ENCODE measurements at places on chromosomes 2 and 18. TPM values are rescaled to one million over a fixed set of nuclear protein-coding genes. Genes with fewer than 3 reads are reported as not detected.

GRCh38 chr2:237588044-237588696 is 2.4 kb downstream of the RAB17 start:
- H3K4me1 ChIP-seq, result peaks cover 8% of the 10 kb centered on the region
- no peaks in the 10 kb centered on the region for H3K27me3 ChIP-seq
- H3K4me3 ChIP-seq, result no peak overlapping the region
- no peak for DNase-seq

DNA sequence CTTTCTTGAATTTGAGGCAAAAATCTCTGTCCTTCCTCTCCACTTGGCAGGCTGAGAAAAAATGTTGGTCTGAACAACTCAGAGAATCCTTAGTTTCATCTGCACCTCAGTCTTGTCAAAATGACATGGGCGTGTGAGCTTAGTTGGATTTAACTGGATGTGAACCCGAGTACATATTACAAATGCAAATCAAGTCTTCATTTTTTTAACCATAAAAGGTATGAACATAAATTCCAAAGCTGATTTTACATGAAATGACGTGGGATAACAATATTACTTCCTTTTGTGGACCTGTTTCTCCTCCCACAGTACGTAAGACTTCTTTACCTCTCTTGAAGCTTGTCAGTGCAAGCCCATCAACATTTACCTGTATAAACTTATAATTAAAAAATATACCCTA is 32.6 kb upstream of the RND3 start:
- H3K36me3 ChIP-seq, result no peaks in the 10 kb centered on the region
- H3K27me3 ChIP-seq, result no peaks in the 10 kb centered on the region
- H3K27ac ChIP-seq, result no peak overlapping the region
- no peak for DNase-seq
- no peak overlapping the region for H3K4me3 ChIP-seq

DNA sequence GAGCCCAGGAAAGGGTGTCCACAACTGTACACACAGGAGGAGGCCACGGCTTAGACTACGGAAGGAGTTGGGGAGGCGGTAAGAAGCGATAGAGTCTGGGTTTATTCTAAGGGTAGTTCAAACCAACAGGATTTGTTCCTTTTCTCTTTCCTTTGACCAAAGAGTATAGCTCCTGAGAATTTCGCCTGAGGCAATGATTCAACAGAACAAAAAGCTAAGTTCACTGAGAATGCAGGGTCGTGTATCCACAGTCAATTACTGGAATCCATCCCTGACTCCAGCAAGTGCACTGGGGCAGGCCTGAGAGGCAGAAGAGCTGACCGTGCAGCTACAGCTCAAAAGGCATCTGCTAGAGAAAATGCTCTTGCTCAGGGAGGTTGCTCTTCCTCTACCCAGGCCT is 140.9 kb downstream of the TFCP2L1 start:
- H3K36me3 ChIP-seq, result no peaks in the 10 kb centered on the region
- H3K27ac ChIP-seq, result no peak overlapping the region
- no peak for DNase-seq
- no peak overlapping the region for H3K4me3 ChIP-seq
- H3K27me3 ChIP-seq, result no peaks in the 10 kb centered on the region

DNA sequence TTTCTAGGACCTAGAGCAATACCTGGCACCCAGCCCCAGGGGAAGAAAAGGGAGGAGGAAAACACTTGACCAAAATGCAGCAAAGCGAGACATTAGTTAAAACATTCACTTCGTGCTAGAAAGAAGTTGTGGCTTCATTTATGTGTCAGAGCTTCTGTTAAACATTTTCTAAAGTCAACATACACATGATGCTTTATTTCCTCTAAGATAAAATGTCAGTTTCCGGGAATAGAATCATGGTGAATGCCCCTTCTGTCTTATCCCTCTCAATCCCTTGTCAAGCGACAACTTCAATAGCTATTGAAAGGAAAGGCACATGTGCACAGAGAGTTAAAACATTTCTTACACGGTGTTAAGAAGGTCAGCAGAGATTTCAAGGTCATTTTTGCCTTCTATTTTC is 404.6 kb upstream of the CWC22 start:
- H3K4me1 ChIP-seq, result no peaks in the 10 kb centered on the region
- H3K36me3 ChIP-seq, result no peaks in the 10 kb centered on the region
- H3K27me3 ChIP-seq, result no peaks in the 10 kb centered on the region
- no peak for DNase-seq
- H3K4me3 ChIP-seq, result no peak overlapping the region

CCDC178 gene
- not detected for total RNA-seq

ZDBF2 gene
- total RNA-seq, result 7.6 TPM

AGBL5 gene
- 17.3 TPM for total RNA-seq

GRCh38 chr2:165691615-165692014 is 102.4 kb downstream of the GALNT3 start:
- DNase-seq, result no peak
- H3K27ac ChIP-seq, result no peak overlapping the region
- H3K4me1 ChIP-seq, result no peaks in the 10 kb centered on the region
- no peak overlapping the region for H3K4me3 ChIP-seq
- no peaks in the 10 kb centered on the region for H3K27me3 ChIP-seq
- no peaks in the 10 kb centered on the region for H3K36me3 ChIP-seq

DNA sequence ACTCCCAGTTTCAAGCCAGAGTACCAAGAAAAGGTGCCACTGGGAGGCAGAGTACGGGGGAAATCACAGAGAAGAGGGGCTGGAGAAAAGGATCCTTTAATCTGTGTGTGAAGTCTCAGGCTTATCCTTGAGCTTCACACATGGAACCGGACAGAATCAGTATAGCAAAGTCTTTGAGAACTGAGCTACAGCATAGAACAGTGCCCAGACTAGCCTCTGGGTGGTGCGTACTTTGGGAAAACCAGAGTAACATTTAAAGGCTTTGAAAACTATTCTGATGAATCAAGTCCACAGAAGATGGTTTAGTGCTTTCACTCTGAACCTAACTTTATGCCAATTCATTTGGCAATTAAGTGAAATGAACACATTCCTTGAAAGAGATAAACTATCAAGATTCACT is 83.1 kb downstream of the BABAM2 start:
- no peak overlapping the region for H3K4me3 ChIP-seq
- H3K4me1 ChIP-seq, result no peaks in the 10 kb centered on the region
- no peak overlapping the region for H3K27ac ChIP-seq

DNA sequence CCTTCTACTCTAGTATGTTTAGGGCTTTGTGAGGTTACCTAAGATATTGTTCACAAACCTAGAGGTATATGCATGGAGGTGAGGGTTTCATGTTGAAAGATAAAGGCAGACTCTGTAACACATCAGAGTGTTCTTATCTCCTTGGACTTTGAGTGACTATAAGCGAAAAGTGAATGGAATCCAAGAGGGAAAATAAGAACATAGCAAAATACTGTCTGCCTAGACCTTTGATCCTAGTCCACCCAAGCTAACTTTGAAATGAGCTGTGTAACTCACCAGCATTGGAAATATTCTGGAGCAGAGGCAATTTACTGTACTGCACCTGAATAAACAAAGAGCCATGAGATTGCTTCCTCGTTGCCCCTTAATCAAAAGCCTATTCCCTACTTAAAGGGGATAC is 28.2 kb upstream of the GALNT1 start:
- no peaks in the 10 kb centered on the region for H3K4me1 ChIP-seq
- no peaks in the 10 kb centered on the region for H3K27me3 ChIP-seq
- H3K27ac ChIP-seq, result no peak overlapping the region
- DNase-seq, result no peak

Measured in CD8-positive, alpha-beta memory T cell (primary cell).